ENCODE measurements at places on chromosomes 2 and 18. TPM values are rescaled to one million over a fixed set of nuclear protein-coding genes. Genes with fewer than 3 reads are reported as not detected.

SERPINB10 gene
- total RNA-seq, result not detected

CHRND gene
- not detected for total RNA-seq

EVA1A gene
- not detected for total RNA-seq

ZNF24 gene
- 72.2 TPM for total RNA-seq

NGEF gene
- 0.09 TPM for total RNA-seq

CD8A gene
- 194 TPM for total RNA-seq

ARHGEF33 gene
- 0.26 TPM for total RNA-seq

INHBB gene
- 0.10 TPM for total RNA-seq

CHMP3 gene
- total RNA-seq, result 71.1 TPM

MOGAT1 gene
- total RNA-seq, result not detected

EPAS1 gene
- total RNA-seq, result 1.5 TPM

FAM237A gene
- total RNA-seq, result not detected

TRPM8 gene
- not detected for total RNA-seq

HAAO gene
- 0.72 TPM for total RNA-seq

CLEC4F gene
- total RNA-seq, result not detected

KCNG2 gene
- not detected for total RNA-seq

AGXT gene
- not detected for total RNA-seq

COLEC11 gene
- 1.8 TPM for total RNA-seq

EFR3B gene
- total RNA-seq, result 0.09 TPM

NFE2L2 gene
- total RNA-seq, result 73.8 TPM

CXCR1 gene
- total RNA-seq, result 0.13 TPM

ITPRID2 gene
- total RNA-seq, result 45.8 TPM

ZBTB7C gene
- not detected for total RNA-seq

SCN7A gene
- total RNA-seq, result not detected

GRHL1 gene
- total RNA-seq, result 0.50 TPM

DDX18 gene
- total RNA-seq, result 88.7 TPM

APLF gene
- total RNA-seq, result 5.1 TPM

PDCD1 gene
- total RNA-seq, result 4.0 TPM

RAX gene
- not detected for total RNA-seq
